ENCODE measurements at places on chromosomes 6 and 20.

GRCh38 chr20:50294164-50295088 is 103.8 kb downstream of the CEBPB start:
- no peak for DNase-seq

DNA sequence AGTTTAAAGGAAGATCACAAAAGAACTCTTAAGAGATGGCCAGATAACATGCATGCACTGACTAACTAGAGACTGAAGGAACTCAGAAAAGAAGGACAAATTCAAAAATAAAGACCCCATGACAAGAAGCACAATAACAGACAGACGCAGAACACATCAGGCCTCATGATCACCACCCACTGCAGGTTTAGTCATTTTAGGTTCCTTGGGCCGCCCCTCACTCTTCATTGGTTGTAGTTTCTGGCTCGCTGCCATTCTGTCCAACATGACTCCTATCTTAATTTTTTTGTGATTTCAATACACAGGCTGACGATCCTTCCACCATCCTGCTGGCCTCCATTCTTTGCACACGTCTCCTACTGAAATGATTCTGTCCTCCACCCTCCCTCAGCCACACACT is 21.6 kb downstream of the STX7 start:
- DNase-seq: no peak

GRCh38 chr20:50743087-50743486 is 11.7 kb downstream of the PARD6B start:
- no peak for DNase-seq

- peak; percentile 3 for DNase-seq
Measured at GRCh38 chr20:10453241-10453640, 18.1 kb downstream of the SLX4IP start.

Measured in stimulated activated naive CD4-positive, alpha-beta T cell (primary cell).